ENCODE measurements at places on chromosomes 7 and 10.

GRCh38 chr7:115008465-115009114 lies 86.7 kb downstream of the MDFIC start:
- no peak for DNase-seq

DNA sequence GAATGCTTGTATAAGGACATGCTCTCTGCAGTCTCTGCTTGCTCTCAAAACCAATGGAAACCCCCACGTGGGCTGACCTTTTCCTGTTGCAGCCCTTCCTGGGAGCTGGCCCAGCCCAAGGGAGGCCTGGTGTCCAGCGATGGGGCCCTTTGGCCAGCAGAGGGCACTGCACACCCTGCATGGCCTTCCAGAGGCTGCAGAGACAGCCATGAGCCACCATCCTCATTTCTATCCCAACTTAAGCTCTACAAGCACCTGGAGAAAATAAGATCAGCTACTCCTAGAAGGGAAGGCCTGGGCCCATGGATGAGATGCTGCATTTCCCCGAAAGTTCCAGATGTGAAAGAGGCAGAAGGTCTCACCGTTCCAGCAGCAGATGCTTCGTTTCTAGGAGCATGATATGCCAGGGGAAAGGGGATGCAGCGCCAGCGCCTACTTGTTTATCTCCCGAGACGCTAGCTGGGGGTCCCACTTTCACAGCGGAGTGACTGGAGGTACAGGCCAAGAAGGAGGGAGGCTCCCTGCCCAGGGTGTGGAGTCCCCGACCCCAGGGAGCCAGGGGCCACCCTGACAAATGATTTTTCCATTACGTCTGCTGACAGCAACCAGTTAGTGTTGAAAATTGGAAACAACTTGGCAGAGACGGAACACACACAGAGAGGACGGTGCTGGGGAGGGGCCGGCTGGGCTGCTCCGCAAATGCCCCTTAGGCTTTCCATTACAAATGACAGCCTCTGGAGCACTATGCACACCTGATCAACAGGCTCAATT lies 106.4 kb downstream of the ZRANB1 start:
- DNase-seq, result peak; percentile 70

DNA sequence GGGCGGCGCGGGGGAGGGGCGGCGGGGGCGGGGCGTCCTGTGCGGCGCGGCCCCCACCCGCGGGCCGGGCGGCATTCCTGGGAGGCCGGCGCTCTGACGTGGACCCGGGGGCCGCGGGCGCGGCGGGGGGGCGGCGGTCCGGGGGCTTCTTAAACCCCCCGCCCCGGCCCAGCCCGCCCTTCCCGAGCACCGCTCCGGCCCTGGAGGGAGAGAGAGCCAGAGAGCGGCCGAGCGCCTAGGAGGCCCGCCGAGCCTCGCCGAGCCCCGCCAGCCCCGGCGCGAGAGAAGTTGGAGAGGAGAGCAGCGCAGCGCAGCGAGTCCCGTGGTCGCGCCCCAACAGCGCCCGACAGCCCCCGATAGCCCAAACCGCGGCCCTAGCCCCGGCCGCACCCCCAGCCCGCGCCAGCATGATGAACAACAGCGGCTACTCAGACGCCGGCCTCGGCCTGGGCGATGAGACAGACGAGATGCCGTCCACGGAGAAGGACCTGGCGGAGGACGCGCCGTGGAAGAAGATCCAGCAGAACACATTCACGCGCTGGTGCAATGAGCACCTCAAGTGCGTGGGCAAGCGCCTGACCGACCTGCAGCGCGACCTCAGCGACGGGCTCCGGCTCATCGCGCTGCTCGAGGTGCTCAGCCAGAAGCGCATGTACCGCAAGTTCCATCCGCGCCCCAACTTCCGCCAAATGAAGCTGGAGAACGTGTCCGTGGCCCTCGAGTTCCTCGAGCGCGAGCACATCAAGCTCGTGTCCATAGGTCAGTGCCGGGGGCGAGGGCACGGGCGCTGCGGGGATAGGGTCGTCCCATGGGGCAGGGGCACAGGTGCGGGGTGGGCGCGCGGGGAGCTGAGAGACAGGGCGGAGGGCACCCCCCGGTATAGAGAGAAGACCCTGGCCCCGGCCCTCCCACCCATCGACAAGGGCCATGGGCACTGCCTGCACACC lies at the start of gene FLNC:
FLNC (plus strand) TSS at position 176 of the 947 bp plus-strand sequence; CDS start at position 408, 232 bp downstream.
- peak; percentile 42 for DNase-seq

DNA sequence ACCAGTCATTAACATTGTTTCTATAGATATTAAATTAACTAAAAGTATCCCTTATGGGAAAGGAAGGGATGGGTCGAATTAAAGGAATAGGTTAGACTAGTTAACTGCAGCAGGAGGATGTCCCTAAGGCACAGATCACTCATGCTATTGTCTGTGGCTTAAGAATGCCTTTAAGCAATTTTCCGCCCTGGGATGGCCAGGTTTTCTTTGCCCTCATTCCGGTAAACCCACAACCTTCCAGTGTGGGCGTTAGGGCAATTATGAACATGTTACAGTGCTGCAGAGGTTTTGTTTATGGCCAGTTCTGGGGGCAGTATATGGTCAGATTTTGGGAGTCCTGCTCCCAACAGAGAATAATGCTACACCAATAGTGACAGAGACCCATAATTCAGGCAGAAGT lies 139.3 kb upstream of the CDK13 start:
- no peak for DNase-seq

- DNase-seq, result no peak
Observed at GRCh38 chr7:1920266-1920681, 250.2 kb downstream of the ELFN1 start.

DNA sequence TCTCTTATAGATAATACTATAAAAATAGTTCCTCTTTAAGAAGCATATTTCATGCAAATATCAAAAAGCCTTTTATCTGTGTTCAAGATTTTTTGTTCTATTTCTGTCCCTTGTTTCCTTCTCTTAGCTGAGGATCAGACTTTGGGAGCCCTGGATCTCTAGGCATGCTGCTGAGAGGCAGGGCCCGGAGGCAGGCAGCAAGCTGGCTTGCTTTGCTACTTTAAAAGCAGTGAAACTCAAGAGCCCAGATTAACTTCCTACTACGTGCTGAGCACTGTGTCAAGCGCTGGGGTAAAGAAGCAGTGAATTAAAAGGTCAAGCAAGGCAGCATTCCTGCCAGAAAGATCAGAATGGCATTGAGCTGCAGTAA lies 31.0 kb upstream of the ARID5B start:
- no peak for DNase-seq

DNA sequence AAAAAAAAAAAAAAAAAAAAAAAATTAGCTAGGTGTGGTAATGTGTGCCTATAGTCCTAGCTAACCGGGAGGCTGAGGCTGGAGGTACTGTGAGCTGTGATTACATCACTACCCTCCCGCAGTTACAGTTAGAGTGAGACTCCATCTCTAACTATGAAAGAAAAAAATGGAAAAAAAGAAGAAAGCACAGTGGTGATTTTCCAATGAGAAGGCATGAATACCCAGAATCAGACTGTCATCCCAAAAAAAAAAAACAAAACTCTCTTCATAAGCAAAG lies 269.9 kb upstream of the MKLN1 start:
- no peak for DNase-seq

GRCh38 chr10:14302035-14302434 lies 28.7 kb downstream of the FRMD4A start:
- DNase-seq, result no peak

- no peak for DNase-seq
Observed at GRCh38 chr10:52108236-52108635, 205.8 kb upstream of the DKK1 start.

GRCh38 chr7:92528958-92529264 lies 316 bp downstream of the RBM48 start:
- no peak for DNase-seq

DNA sequence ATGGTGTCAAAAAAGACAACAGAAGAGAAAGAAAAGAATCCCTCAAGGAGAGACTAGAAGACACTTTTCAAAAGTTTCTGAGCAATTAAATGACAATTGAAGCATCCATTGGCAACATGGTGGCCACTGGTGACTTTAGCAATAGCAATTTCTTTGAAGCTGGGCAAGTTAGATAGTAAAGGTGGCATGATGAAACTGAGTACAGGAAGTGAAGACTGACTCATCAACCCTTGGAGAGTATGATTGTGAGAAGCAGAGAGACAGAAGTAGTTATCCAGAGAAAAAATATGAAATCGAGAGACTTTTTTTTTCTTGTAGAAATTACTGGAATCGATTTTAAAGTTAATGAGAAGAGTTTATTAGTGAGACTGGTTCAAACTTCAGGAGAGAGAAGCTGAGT lies 52.5 kb downstream of the DGKB start:
- DNase-seq, result no peak

- DNase-seq, result no peak
Observed at GRCh38 chr10:128576943-128577670, 450.9 kb upstream of the MKI67 start.

GRCh38 chr10:104895541-104895940 lies 254.5 kb downstream of the SORCS3 start:
- DNase-seq, result no peak

DNA sequence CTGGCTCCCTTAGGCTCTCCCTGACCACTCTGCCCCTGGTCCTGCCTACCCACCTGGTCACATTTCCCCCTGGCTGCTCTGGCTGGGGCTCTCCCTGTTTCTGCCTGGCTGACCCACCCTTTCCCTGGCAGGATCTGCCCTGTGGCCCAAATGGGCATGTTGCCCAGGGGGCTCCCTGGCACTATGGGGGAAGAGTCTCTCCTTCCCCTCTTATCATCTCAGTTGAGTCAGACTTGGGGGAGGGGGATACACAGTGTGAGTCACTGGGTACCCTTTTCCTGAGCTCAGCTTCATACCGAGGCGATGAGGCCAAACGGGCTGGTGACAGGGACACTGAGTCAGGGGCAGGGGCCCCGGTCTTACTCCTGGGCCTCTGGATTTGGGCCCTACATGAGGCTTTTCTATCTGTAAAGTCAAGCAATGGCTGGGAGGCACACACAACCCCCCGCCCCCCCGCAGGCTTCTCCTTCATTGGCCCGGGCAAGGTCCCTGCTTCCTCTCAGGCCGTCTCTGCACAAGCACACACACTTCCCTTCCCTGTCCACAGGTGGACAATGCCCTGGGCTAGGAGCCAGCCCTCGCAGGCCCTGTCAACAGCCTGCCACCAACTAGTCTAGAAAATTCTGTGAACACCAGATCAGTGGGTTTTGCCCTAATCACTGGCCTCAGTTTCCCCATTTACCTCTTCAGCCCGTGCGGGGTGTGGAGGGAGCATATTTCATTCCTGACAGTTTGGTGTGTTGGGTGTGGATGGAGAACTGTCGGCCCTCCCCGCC lies 627 bp upstream of the FLNC start:
- no peak for DNase-seq

- DNase-seq, result no peak
Observed at GRCh38 chr7:156999958-157000726, 10.3 kb downstream of the MNX1 start.

GRCh38 chr10:5443429-5443828 lies 31.1 kb downstream of the NET1 start:
- DNase-seq, result no peak
